Cardiac atrium fibroblast (primary cell): ENCODE measurements at places on chromosomes 6 and 20. TPM values are rescaled to one million over a fixed set of nuclear protein-coding genes. Genes with fewer than 3 reads are reported as not detected.

Gene PKIG
- total RNA-seq: 72.0 and 74.2 TPM in 2 replicates

Gene DUSP15
- total RNA-seq: 0.49 TPM in 1 of 2 replicates, not detected in the other

Gene ID4
- total RNA-seq: 27.7 and 30.9 TPM in 2 replicates

Gene C4B
- total RNA-seq: 6.0 TPM in 2 replicates

Gene TSBP1
- not detected in 2 replicates for total RNA-seq

Gene BPI
- not detected in 2 replicates for total RNA-seq

Gene LTB
- not detected in 2 replicates for total RNA-seq

Gene PNLDC1
- not detected in 2 replicates for total RNA-seq

Gene SLC17A1
- not detected in 2 replicates for total RNA-seq

Gene PRDM13
- not detected in 2 replicates for total RNA-seq
